Fibroblast of skin of abdomen (primary cell): ENCODE measurements at places on chromosomes 1 and 21.
A peak's percentile ranks its signal among the peaks of the same experiment; 100 is the strongest.

GRCh38 chr1:208139434-208140045 lies 104.6 kb downstream of the PLXNA2 start:
- no peak for DNase-seq

DNA sequence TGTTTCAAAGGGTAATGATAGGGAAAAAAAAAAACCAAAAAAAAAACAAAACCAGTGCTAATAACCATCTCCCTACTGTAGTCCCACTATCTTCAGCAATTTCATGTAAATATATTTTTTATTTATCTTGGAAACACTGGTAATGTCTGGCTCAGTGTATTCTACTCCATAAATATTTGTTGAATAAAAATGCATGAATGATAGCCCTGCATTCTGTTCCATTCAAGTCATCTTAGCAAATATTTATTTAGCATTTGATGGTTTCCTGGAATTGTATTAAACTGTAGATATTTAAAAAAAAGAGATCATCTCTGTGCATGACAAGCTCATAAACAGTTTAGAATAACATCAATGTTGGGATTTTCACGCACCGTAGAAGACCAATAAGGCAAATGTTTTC lies 24.2 kb downstream of the IL23R start:
- no peak for DNase-seq

DNA sequence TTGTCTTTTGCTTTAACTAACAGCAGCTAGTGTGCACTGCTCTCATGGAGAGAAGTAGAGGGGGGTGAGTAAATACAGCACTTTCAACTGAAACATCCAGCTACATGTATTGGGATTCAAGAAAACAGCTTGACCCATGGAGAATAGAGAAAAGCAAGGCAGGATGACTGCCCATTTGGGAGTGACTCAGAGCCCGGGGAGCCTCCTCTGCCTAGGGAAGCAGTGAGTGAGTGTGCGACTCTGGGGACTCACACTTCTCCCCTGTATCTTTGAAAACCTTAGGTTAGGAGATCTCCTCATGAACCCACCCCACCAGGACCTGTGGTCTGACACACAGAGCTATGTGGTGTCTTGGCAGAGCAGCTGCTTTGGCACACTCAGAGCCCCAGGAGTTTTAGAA lies 82.0 kb upstream of the PTGFR start:
- peak; percentile 47 for DNase-seq

- peak; percentile 41 for DNase-seq
Measured at GRCh38 chr21:36544545-36544944, 64.6 kb upstream of the CLDN14 start.

- no peak for DNase-seq
Measured at GRCh38 chr1:95230256-95230655, 3.8 kb upstream of the RWDD3 start.

- DNase-seq: no peak
Measured at GRCh38 chr1:8989821-8990220, 36.4 kb downstream of the SLC2A7 start.

DNA sequence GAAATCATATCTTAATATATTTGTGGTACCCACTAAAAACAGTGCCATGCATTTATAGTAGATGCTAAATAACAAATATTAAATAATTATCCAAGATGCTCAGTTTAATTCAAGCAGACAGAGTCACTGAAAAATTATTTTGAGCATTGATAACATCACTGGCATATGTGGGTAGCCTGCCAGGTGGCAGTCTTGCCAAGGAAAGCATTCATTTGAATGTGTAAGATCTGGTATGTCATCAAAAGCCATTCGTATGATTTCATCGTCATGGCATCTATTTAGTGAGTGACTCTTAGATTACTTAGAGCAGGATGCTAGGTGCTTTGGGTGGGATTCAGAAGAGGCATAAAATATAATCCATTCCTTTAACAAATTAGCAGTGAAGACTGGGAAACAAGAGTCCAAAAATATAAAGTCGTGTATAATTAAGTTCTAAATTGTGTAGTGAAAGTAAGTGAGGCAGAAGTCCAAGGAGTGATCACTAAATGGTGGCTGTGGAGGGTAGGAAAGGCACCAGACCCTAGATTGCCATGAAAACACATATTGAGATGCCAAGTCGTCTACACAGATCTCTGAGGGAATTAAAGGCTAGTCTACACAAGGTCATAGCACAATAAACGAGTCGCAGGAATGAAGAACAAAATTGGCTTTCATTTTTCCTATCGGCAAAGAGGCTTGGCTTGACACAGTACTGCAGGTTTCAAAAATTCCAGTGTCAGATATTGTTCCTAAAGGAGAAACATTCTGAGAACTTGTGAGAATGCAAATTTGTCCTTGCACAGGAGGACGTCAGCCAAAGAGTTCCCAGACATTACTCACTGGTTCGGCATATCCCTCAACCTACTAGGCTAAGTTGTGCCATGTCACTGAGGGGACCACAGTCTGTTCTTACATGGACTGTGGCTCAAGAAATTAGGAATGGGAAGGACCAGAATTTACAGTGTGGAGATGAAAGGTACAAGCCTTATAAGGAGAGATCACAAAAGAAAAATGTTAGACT lies 130.8 kb downstream of the LYPLAL1 start:
- peak; percentile 52 for DNase-seq

GRCh38 chr1:25685938-25686665 lies 69.5 kb downstream of the MAN1C1 start:
- no peak for DNase-seq

DNA sequence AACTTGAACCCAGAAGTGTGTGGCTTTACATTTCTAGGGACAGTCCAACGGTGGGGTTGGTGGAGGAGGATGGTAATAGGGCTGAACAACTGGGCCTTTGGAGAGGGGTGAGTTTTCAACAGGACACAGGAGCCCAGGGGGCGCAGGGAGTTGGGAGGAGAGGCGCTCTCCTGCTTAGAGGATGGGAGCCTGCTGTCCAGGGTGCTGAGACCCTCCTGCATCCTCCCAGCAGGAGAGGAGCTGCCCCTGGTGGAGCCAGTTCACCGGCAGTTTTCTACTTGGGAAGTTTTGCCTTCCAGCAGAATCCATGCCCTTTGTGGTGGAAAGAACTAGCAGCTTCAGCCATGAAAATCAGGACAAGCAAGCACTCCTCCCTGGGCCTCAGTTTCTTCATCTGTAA lies 8.6 kb downstream of the KCNC4 start:
- DNase-seq: peak; percentile 14

GRCh38 chr1:235045034-235045690 lies 83.5 kb downstream of the TOMM20 start:
- peak; percentile 79 for DNase-seq

DNA sequence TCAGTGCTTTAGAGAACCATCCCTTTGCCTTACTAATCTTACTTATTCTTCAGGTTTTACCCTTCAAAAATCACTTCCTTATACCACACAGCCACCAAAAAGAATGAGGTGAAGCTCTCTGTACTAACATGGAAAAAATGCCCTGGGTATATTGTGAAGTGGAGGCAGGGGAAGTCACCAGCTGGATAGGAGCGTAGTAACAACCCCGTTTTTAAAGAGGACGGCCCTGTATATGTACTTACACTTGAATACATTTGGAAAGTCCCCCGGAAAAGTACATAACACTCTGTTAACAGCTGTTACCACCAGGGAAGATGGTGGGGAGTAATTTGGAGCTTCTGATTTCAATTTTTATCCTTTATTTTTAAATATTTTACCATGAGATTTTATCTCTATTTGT lies 28.2 kb upstream of the KHDRBS1 start:
- DNase-seq: no peak

- DNase-seq: peak; percentile 99
Measured at GRCh38 chr1:15524283-15525049, 451 bp upstream of the CASP9 start.

GRCh38 chr21:34737115-34737514 lies 68.3 kb downstream of the CLIC6 start:
- peak; percentile 32 for DNase-seq

DNA sequence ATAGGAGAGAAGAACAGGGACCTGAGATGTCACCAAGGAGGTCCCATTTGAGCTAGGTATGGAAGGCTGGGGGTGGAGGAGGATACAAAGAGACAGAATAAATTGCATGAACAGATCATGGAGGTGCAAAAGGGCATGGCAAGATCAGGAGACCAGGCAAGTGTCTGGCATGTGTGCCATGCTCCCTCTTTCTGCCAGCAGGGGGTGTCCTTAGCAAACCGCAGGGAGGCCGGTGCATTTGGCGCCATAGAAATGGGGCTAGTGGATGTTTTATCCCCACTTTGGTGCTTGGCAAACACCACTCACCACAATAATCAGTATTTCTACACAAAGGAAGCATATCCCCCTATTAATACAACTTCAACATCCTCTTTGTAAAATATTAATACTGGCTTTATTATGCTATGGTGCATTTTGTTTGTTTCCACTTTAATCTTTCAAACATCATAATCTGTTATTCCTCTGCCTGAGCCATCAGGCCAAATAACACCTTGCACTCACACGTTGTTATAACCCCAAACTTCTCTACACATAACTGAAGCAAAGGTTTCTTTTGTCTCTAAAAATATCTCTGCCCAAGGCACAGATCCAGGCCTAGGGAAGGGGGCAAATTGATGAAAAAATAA lies 25.9 kb downstream of the S100A6 start:
- DNase-seq: peak; percentile 27

- peak; percentile 76 for DNase-seq
Measured at GRCh38 chr1:178702146-178702545, 22.9 kb upstream of the RALGPS2 start.

DNA sequence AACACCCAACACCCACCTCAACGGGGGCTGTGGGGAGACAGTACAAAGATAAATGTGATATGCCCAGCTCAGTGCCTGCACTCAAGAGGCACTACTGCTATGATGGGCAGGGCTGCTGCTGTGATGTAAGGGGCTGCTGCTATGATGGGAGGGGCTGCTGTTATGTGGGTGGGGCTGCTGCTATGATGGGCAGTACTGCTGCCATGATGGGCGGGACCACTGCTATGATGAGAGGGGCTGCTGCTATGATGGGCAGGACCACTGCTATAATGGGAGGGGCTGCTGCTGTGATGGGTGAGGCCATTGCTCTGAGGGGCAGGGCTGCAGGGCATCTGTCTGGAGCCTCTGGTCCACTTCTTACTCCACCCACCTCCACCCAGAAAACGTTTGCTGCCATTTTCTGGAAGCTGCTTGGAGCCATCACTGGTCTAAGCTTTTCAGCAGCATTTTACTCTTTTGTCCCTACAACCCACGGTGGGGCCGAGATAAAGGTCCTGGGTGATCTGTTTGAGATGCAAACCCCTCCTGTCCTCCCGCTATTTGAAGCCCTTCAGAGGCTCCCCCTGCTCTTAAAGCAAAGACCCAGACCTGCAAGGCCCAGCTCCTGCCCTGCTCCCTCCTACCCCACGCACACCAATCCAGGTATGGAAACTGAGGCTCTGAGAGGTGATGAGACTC lies 656.9 kb downstream of the PTPRU start:
- no peak for DNase-seq

GRCh38 chr1:206664740-206665139 lies 20.0 kb upstream of the MAPKAPK2 start:
- no peak for DNase-seq

DNA sequence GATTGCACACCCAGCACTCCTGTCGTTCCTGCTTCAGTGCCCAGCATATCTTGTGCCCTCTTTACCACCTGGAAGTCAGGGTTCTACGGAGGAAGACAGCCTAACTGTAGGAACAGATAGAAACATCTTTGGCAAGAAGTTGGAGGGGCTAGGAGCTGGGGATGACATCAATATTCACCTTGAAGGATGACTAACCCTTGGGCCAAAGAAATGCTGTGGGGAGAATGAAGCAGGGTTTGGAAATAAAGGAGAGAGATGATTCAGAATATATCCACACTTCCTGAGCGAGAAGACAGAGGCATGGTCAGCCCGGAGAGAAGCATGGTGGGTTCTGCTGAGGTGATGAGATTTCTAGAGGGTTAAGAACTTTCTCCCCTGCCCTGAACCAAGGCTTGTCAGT lies 4.6 kb upstream of the NKAIN1 start:
- DNase-seq: peak; percentile 20

DNA sequence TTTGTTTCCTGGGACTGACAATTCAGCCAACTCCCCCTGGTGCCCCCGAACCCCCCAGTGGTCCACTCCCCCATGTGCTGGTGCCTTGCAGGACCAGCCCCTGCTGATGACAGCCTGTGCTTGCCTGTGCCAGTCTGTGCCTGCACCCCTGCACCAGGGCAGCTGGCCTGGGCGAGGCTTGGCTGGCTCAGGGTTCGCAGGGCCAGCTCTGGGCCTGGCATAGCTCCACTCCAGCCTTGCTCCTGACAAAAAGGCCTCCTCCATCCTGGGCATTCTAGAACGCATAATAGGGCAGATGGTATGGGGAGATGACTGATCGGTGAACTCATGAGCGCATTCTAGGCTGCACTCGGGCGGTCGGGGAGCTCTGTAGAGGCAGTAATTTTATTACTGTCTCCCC lies 5.4 kb downstream of the CNTN2 start:
- no peak for DNase-seq

DNA sequence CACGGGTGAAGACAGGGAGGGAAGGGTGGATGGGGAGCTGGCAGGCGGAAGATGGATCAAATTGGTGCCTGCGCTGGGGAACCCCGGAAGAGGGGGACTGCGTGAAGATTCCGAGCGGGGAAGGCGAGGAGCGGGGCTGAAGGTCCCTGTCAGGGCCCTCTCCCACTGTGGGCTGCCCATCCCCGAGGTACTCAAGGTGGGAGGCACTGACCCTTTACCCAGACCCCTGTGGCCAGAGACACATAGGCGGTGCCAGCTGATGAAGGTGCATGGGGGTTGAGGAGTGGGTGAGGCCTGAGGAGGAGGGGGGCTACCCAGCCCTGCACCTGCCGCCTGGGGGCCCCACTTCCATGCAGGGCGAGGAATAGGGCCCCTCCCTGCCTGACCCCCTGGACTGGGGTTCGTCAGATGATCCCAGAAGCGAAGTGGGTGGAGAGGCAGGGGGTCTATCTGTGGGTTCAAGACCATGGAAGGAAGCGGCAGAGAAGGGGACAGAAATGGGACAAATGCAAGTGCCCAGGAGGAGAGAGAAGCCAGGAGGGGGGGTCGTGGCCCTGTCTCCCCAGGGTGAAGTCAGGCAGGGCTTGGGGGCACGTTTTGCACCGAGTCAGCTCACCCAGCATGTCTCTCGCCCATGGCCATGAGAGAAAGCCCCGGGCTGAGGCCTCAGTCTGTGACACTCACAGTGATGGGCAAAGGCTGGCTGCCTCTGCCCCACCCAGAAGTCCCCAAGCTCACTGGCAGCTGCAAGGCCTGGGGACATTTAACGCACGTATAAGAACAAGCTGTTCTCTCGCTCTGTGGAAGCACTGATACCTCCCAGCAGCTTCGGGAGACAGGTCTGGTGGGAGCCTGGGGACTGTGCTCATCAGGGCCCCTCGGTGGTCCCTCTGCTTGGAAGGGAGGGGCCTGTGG lies 7.0 kb upstream of the MMEL1 start:
- no peak for DNase-seq
